ENCODE measurements at places on chromosomes 1 and 21. TPM values are rescaled to one million over a fixed set of nuclear protein-coding genes. Genes with fewer than 3 reads are reported as not detected.

CNIH3 gene
- total RNA-seq = 0.68 TPM

PLCH2 gene
- 141 TPM for total RNA-seq

LCE3E gene
- 8.5 TPM for total RNA-seq

AMY2A gene
- not detected for total RNA-seq

CALML6 gene
- total RNA-seq = 0.93 TPM

LAPTM5 gene
- total RNA-seq = under 0.01 TPM

GPR153 gene
- 17.9 TPM for total RNA-seq

CNIH4 gene
- 110 TPM for total RNA-seq

KIRREL1 gene
- 85.4 TPM for total RNA-seq

DISC1 gene
- total RNA-seq = 0.85 TPM

CFHR5 gene
- not detected for total RNA-seq

HRNR gene
- total RNA-seq = under 0.01 TPM

HAPLN2 gene
- not detected for total RNA-seq

THEM5 gene
- not detected for total RNA-seq

LCE1B gene
- not detected for total RNA-seq

NMNAT2 gene
- 0.50 TPM for total RNA-seq
